ENCODE measurements at places on chromosomes 13 and 19.

GRCh38 chr19:55241143-55241934, 12.8 kb upstream of the TMEM86B start:
- DNase-seq: no peak

DNA sequence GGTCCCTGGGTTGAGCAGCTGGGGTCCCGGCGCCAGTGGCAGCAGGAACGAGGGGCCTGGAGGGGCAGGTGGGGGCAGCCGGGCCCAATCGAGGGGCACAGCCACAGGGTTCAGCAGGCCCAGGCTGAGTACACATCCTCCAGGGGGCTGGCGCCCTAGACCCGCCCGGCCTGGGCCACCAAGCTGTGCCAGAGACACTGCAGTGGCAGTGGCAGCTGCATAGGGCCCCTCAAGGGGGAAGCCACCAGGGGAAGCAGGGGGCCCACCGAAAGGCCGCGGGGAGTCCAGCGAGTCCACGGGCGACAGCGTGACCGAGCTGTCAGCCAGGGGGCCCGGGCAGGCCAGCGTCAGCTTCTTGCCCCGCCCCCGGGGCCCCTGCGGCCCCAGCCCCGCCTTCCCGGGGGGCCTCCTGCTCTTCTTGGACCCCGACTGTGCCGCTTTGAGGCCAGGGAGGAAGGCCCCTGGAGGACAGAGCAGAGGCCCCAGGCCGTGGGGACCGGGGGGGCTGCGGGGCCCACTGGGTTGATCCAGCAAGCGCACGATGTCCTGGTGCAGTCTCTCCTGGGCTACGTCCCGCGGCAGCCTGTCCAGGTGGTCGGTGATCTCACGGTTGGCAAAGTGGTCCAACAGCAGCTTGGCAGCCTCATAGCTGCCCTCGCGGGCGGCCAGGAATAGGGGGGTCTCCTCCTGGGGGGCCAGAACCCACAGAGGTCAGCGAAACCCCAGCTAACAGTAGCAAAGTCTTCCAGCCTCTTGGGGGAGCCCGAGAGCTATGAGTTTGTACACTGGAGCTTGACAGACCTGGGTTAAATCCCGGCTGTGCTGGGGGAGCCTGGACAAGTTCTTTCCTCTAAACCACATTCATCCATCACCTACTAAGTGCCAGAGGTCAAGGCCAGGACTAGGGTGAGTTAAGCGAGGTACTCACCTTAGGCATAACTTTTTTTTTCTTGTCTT, 39.5 kb downstream of the NOTCH3 start:
- DNase-seq: no peak

GRCh38 chr13:25882466-25883357, 169.1 kb downstream of the SHISA2 start:
- no peak for DNase-seq

DNA sequence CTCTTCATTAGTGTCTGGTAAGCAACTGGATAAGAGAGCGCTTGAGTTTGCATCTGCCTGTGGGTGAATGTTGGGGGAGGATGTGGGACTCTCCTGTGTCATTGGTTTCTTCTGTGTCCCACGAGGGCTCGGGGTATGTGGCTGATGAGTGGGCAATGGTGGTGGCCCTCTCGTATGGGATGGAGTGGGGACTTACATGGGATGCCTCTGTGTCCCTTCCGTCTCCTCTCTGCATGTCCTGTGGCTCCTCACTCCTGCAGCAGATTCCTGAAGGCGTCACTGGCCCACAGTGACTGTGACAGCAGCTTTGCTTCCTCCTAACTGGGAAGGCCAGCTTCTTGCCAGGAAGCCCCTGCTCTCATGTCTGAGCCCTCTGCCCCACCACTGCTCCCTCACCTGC, 2.6 kb upstream of the LRP3 start:
- no peak for DNase-seq

DNA sequence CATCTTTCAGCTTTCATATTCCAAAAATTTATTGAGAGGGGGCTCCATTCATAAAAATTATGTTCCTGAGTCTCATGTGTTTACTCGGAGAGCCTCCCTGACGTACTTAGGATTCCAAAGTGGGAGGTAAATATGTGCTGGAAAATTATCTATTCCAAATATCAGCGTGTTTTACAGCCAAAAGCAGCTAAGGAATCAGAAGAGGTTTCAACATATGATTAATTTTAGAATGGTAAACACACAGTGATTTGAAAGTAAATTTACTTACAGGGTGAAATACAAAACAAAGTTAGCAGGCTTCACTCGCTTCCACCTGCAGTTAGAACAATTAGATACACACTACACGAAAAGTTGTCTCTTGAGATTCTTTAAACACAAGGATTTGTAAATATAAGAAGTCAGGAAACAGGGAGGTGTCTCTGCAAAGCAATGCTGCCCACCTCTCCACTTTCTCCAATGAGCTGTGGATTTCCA, 313.8 kb upstream of the NBEA start:
- no peak for DNase-seq

- no peak for DNase-seq
Measured at GRCh38 chr19:10762656-10763055, 44.8 kb downstream of the DNM2 start.

DNA sequence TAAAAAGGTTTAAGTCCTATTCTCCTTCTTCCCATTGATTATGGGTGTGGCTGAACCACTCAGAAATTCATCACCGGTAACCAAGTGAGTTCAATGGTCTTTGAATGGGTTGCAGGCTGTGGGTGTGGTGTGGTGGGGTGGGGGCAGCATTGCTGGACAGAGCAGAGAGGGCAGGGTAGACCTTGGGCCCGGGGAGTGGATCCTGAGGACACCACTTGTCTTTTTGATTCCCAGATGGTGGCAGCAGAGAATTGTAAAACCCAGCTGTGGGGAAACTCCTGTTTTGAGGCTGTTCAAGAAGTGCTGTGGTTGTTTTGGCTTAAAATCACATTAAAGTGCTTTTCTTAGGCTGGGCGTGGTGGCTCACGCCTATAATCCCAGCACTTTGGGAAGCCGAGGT, 45.8 kb upstream of the RGCC start:
- no peak for DNase-seq

- no peak for DNase-seq
Measured at GRCh38 chr13:32504263-32504662, 34.3 kb downstream of the N4BP2L2 start.

GRCh38 chr19:11169896-11170678, 14.5 kb upstream of the SPC24 start:
- DNase-seq: no peak

GRCh38 chr13:98978280-98978679, 416 bp upstream of the DOCK9 start:
- no peak for DNase-seq

DNA sequence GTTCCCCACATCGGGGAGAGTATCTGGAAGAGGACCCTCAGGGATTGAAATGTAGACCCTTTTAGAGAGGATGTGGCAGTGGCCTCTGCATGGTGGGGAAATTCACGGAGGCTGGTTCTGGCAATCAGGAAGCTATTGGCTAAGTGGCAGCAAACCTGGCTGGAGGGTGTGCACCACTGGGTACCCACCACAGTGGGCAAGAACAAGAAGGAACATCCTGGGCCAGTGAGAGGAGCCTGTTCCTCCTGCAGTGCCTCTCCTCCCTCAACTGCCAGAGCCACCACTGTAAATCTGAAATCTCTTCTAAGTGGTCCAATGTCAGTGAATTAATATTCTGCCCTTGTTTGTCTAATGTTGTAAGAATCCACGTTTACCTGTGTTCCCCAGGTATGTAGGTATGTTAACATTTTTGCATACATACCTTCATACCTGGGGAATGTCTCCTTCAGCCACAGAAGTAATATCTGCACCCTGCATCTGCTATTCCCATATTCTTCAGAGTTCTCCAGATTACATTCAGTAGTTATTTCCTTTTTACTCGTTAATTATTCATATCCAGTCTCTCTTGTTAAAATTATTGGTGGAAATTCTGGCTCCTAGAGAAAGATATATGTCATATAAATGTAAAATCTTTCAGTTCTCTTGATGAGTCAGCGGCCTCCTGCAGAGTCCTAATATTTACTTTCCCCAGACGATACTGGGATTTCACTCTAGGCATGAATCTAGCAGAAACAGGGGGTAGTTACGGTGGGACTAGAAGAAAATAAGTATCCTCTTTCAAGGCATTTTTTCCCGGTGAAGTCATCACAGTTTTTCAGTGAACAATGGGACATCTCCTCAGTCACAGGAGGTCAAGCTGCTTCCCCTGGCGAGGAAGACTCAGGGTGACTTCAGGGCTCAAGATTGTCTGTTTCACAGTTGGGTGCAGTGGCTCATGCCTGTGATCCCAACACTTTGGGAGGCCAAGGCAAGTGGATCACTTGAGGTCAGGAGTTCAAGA, 148.3 kb downstream of the MYO16 start:
- no peak for DNase-seq

- no peak for DNase-seq
Measured at GRCh38 chr13:76016799-76017400, 380.8 kb downstream of the LMO7 start.

DNA sequence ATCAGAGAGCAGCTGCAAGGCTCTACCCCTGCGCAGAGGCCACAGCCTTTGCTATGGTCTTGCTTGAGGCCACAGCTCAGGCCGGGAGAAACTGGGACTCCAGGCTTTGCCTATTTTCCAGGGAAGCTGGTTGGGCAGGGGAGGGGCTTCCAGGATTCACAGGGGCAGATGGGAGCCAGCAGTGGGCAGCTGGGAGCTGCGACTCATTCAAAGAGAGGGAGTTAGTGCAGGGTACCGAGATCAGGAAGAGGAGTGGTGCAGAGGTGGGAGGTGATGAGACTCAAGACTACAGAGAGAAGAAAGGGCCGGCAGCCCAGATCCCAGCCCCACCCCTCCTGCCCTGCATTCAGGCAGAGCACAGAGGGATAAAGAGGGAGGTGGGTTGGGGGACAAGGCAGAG, 12.1 kb downstream of the ADGRE5 start:
- DNase-seq: no peak

DNA sequence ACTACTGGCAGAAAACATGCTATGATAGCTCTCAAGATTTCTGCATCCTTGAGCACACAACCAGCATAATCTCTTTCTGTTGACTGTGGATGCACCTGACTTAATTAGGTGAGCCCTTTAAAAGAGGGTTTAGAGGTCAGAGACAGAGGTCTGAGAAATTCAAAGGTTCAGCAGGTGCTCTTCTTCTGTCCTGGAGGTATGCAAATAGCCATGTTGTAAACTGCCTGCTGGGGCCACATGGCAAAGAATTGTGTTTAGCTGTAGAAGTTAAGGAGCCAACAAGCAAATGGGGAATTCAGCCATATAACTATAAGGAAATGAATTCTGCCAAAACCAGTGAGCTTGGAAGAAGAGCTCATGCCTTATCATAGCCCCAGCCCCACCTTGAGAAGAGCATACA, 11.6 kb upstream of the DCLK1 start:
- DNase-seq: no peak

GRCh38 chr13:31038834-31039552, 106.5 kb downstream of the TEX26 start:
- no peak for DNase-seq

Measured in suprapubic skin (tissue), 4 donors.